HTR-8/SVneo (cell line): ENCODE measurements at places on chromosomes 1 and 21.

- no peak for DNase-seq
Observed at GRCh38 chr1:117363571-117364048, 3.6 kb upstream of the MAN1A2 start.

DNA sequence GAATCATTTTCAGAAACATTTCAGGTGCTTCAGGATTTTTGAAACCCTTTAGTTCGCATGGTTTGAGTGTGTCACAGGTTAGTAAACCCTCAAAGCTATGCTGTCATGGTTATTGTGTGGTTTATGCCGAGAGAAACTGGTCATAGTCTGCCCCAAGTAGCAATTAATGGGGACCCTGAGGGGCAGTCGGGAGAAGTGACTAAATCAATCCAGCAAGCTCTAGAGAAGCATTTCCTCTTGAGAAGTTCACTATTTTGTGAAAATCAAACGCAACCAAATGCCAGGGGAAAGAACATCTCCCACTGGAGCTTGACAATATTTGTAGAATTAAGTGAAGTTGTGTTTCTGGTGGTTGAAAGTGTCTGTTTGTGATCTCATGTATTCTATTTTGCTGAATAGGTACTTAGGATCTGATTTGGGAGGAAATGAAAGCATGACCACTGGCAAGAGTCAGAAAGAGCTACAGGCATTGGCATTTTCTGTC lies 63.0 kb upstream of the BACH1 start:
- no peak for DNase-seq

- DNase-seq, result no peak
Observed at GRCh38 chr1:15261155-15262002, 14.4 kb downstream of the FHAD1 start.

DNA sequence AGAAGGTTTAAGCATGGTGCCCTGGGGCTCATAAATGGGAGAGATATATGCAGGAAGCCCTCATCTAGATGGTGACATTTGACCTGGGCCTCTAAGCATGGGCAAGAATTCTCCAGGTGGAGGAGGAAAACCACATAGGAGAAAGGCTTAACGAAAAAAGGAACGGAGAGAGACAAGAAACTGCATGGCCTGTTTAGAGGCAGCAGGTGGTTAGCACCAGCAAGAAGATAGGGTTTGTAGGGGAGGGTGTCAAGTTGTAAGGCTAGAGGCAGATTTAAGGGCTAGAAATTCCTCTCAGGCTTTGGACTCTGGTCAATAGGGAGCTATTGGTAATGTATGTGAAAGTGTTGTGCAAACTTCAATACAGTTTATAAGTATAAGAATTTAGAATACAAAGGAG lies 8.2 kb upstream of the MAPKAPK2 start:
- no peak for DNase-seq

DNA sequence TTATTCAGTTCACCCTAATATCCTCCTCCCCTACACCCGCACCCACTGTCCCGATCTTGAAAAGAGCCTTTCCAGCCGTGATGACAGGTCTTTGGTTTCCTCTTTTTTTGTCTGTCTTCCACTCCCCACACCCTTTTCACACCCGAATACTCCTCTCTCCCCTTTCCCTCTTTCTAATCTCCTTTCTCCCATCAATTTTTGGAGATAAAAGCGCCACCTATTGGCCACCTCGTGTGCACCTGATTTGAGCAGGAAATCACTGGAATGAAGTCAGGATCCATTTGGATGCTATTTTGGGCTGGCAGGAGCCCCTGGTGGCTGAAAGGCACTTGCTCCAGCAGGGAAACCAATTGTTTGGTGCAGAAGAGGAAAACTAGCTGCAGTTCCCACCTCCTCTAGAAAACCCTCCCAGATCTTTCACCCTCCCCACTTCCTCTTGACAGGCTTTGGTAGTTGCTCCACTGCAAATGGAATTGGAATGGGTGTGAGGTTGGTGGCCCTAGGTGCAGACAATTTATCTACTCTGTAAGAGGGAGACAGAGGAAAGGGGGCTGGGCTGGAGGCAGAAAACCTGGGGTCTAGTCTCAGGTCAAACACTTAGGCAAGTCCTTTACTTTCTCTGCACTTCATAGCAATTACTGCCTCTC lies 8.4 kb downstream of the FOXE3 start:
- DNase-seq, result no peak

DNA sequence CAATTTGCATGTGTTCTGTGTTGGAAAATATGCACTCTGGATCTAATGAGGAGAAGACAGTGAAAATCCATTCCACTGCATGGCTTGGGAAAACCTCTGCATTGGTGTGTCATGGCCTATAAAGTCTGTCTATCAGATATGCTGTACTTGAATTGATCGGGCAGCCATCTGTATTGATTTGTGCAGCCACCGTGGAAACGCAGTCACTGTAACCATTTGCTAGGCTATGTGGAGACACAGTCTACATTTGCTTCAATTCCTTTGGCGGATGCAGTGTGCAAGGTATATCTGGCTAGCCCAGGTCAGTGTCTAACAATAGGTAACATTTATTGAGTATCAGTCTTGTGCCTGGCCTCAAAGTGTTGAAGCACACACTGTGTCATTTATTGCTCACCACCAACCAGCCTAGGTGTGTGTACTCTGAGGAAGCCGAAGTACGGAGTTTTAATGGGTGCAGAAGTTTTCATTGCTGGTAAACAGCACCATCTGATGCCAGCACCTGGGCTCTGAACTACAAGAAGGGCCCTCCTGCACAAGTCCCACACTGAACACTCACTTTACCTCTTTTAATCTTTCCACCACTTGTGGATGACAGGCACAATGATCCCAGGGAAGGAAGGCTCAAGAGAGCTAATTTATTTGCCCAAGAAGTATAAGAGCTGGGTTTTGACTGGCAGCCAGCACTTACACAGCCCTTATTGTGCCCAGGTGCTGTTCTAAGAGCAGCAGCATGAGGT lies 83.4 kb downstream of the DAB1 start:
- DNase-seq, result no peak

GRCh38 chr1:154014154-154014907 lies 23.8 kb downstream of the RPS27 start:
- DNase-seq, result no peak

GRCh38 chr1:171740987-171741871 lies 636 bp downstream of the VAMP4 start:
- peak; percentile 13 for DNase-seq

DNA sequence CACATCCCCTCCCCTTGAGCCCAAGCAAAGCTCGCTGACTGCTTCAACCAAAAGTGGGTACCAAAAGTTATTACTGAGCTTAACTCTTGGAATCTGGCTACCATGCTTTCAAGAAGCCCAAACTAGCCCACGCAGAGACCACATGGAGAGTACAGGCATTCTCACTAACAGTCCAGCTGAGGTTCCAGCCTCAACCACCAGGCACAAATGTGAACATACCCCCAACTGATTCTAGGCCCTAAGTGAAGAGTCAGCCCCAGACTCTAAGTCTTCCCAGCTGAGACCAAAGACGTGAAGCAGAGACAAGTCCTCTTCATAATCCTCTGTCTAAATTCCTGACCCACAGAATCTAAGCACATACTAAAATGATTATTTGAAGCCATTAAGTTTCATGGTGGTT lies 36.8 kb downstream of the EVI5 start:
- DNase-seq, result no peak

DNA sequence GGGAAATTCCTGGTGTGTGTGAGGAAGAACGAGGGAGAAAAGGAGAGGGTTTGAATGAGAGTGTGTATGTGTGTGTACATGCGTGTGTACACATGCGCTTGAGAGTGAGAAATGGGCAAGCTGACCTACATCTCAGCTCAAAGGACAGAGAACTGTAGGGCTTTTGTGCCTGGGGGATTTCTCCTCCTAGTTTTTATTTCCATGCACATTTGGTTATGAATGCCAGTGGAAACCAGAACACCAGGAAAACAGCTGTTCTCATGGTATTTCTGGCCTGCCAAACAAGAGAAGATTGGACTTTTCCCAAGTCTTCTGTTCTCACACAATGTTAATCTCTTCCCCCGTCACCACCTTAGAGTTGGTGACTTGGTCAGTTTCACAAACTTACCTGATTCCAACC lies 45.2 kb downstream of the SLC44A3 start:
- DNase-seq, result no peak

GRCh38 chr1:232589812-232590743 lies 39.9 kb downstream of the SIPA1L2 start:
- no peak for DNase-seq

DNA sequence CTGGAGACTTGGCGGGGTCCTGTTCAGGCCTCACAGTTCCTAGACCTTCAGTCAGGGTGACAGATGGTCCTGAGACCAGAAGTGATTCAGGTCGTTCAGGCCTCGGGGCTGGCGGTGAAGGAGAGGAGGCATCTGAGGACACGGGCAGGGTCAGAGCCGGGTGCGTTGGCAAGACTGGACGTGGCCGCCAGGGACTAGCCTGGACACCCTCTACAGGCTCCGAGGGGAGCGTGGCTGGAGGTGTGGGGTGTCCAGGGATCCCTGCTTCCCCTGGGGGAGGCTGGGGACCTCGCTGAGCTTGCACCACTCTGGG lies 64.0 kb upstream of the TARDBP start:
- no peak for DNase-seq

DNA sequence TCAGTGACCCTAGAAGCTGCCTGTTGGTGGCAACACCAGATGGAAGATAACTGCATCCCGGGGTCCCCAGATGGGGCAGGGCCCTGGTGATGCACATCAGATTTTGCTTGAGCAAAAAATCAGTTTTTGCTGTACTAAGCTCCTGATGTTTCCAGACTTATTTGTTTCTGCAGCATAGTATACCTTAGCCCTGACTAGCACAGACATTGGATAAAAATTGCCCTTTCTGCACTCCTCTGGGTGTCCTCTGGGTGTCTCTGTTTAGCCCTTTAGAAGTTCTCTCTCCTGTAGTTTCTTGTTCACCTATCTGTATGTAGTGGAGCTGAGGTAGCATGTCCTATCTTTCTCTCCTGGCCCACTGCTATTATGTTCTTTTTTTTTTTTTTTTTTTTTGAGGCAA lies 30.3 kb upstream of the PLA2G2C start:
- DNase-seq, result no peak

DNA sequence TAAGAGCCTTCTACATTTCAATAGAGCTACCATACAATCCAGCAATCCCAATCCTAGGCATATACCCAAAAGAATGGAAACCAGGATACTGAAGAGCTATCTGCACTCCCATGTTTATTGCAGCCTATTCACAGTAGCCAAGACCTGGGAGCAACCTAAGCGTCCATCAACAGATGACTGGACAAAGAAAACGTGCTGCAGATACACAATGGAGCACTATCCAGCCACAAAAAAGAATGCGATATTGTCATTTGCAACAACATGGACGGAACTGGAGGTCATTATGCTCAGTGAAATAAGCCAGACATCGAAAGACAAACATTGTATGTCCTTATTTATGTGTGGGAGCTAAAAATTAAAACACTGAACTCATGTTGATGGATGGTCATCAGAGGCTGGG lies 115.3 kb downstream of the HLCS start:
- DNase-seq, result no peak

- DNase-seq, result no peak
Observed at GRCh38 chr1:3278416-3279181, 175.9 kb upstream of the ARHGEF16 start.

GRCh38 chr21:36149788-36150711 lies 6.6 kb upstream of the DOP1B start:
- DNase-seq, result no peak

DNA sequence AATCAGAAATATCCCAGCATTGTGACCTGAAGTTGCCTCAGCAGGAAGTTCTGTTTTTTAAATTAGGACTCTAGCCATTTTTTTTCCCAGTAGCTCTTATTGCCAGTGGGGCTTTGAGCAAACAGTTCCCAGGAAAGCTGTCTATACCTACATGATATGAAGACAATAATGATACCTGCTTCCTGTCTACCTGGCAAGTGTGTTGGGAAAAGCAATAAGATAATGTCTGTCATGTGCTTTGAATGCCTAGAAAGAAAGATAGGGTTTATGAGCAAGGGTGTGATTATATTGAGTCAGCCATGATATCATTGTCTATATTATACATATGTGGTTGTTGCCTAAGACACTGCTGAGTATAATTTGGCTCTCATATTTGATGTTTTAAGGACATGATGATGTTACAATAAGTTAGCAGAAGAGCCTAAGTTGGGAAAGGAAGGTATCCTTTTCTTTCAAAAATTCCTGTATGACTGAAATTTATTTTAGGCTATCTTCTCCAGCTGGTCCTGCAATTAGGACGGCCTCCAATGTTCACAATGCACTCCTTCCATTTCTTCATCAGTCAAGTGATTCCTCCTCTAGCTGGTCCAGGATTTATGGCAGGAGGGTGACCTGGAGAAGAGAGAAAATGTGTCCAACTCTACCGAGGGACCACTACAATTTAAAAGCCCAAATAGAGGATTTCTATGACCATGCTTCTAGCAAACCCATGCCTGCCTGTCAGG lies 99.6 kb upstream of the CDC42BPA start:
- no peak for DNase-seq

GRCh38 chr1:94106716-94107115 lies 14.2 kb downstream of the ABCA4 start:
- no peak for DNase-seq

DNA sequence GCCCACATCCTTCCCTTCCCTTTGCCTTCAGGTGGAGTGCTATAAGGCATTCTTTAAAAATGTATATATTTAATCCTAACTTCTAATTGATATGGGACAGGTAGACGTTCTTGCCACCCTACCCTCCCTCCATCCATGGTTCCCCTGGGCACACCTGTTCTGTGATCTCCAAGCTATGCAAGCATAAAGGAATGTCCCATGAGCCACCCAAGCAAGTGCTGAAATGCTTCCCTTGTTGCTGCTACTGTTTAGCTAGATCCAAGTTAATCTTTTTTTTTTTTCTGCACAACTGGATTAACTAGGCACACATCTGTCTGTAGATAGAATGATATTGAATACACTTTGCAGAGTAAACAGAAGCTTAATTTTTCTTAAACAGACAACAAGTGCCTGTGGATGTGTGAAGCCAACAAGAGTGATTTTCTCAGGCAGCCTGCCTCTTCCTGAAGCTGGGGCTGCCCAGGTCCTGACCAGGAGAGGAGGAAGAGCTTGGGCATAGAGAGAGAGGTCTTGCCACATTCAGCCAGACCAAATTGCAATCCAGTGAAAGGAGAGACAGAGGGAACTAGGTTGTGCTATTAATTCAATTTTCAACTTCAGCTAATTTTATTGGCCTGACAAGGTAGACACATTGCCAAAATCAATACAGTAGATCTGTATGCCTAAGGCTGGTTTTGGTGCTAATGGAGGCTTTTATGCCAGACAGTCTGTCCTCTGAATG lies 28.2 kb upstream of the ATP1B1 start:
- no peak for DNase-seq

DNA sequence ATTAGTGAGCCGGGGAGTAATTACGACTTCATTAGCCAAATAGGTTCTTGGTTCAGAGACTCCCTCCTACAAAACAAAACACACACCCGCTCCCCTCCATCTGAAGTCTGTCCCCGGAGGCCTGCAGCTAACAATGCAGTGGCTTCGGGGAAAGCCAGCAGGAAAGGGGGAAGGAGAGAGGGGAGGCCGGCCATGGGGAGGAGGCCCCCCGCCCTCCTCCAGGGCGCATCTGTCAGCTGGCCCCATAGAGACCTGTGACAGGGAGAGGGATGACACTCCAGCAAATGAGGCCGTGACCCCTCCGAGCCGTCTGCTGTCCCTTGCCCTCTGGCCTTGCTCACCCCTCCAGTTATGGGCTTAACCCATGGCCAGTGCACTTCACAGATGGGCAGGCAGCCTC lies 12.1 kb upstream of the CNTN2 start:
- no peak for DNase-seq
